ENCODE measurements at places on chromosomes 3 and 15.

DNA sequence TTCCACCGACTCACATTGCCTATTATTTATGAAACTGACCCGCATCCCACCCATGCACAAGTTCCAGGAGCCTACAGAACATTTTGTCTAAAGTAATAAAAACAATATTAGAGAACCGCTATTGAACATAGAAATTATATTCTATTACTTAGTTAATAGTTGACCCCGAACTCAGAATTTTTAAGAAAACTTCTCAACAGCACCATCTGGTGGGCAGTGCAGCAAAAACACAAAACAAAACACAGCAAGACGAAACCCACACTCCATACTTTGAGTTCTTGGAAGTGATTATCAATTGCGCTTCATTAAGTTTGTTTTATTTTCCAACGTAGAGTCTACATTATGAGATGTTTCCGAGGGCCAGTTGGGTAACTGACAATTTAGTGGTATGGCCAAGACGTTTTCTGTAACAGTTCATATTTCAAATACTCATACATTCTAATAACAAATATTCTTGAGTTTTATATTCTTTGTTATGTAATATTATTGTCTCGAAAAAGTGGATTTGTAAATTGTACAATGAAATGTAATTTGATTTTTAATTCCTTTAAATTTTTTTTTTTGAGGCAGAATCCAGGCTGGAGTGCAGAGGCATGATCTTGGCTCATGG lies 24.0 kb upstream of the C3orf70 start:
- no peak for DNase-seq

- DNase-seq: no peak
These were observed 158.2 kb upstream of the TSC22D2 start for GRCh38 chr3:150249779-150250470.

GRCh38 chr3:146189519-146190173 lies 28.7 kb upstream of the PLOD2 start:
- DNase-seq: peak; percentile 32

GRCh38 chr3:134464689-134465365 lies 21.0 kb downstream of the ANAPC13 start:
- no peak for DNase-seq

DNA sequence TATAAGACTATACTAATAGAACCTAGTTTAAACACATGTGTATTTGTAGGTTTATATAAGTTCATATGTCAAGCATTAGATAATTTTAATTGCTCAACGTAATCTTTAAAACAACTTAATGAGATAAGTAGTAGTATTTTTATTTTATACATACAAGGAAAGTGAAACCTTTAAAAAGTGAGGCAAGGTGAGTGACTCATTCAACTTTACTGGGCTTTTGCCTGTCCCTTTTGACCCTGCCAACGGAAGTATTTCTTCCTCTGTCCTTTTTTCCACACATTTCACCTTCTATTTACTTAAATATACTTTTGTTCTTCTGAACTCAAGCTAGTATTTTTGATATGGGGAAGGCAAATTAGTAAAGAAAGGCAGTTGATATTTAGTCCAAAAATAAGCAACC lies 78.5 kb downstream of the KBTBD8 start:
- no peak for DNase-seq

DNA sequence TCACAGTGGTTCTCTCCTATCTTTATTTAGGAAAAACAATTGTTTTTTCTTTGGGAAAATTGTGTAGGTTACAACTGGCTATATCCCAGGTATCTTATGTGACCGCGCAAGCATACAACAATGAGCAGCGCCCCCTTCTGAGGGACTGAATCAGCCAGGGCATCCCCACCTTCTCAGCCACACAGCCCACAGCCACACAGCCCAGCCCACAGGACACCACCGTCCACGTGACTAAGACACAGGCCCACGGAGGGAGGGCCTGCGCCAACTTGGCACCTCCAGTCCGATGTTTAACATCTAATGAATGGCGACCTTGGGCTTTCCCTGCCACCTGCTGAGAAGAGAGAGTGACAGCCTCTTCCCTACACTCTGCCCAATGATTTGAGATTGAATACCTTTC lies 68.1 kb downstream of the ATP10A start:
- DNase-seq: no peak

GRCh38 chr3:116394365-116394764 lies 50.9 kb downstream of the LSAMP start:
- no peak for DNase-seq

DNA sequence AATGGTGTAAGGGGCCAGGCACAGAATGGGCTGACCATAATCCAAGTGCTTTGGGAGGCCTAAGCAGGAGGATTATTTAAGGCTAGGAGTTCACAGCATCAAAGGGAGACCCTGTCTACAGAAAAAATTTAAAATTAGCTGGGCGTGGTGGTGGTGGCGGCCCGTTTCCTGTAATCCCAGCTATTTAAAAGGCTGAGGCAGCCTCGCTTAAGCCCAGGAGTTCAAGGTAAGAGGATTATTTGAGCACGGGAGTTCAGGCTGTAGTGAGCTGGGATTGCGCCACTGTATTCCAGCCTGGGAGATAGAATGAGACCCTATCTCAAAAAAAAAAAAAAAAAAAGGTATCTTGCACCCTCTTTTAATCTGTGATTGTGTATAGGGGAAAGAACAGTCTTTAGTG lies 1.9 kb downstream of the TMA7 start:
- no peak for DNase-seq

DNA sequence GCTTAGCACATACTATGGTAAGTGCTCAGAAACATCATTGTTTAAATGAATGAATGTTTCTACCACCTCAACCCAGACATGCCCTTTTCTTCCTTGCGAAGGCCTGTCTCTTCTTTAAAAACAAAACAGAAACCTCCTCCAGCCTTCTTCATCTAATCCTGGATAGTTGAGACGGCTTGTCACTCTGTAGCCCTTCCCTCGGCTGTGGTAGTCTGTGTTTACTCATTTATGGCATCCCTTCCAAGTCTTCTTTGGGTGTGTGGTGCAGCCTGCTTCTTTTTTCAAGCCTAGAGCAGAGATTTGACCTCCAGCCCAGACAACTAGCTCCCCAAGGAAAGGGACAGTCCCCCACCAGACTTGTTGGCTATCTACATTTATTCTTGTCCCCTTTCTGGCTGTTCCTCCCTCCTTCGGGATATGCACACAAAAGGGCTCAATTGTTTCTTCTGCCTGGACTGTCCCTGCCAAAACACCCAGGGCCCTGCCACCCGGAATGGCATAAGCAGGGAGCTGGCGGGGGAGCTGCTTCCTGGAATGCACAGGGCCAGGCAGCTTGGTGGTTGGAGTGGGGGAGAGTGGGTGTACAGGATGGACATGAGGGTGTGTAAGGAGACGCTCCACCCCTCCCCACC lies 67.8 kb downstream of the ITGA11 start:
- no peak for DNase-seq

DNA sequence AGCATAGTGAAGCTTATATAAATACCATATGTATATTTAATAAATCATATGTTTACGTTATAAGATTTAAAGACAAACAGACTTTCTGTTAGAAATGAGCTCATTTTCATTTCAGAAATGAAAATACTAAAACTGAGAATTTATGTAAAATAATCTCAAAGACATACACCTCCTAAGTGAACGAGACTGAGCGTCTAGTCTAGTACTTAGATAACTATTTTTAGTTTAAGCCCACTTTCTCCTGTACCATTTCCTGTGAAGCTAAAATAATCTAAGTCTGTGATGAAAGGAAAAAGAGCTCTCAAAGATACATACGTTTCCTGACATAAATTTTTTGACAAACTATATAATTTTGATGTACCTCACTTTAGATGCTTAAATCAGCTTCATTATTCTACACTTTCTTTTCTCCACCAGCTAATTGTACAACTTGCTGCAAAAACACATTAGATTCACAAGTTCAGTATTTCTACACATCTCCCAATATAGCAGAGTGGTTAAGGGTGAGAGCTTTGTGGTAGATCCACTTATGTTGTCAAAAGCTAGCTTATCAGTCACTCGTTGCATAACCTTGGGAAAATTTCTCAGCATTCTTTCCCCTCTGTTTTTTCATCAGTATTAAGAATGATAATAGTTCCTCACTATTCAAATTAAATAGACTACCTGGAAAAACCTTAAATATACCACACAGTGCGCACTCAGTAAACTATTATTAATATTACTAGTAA lies 703.0 kb downstream of the PLOD2 start:
- DNase-seq: no peak

DNA sequence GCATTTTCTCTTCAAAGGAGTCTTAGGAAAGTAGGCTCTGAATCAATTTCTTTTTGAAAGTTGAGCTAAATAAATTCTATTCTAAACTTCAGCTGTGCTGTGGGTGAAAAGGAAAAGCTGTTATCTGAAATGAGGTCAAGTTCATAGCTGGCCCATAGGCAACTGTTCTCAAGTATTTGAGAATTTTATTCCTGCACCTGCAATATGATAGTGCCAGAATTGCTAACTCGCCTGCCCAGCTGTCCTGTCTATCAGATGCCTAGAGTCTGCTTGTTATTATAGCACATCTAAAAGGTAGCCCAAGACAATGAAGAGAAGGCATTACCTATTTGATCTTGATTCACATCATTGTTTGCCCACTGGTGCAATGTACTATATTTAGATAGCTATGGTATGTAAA lies 798.7 kb downstream of the DIPK2A start:
- peak; percentile 10 for DNase-seq

DNA sequence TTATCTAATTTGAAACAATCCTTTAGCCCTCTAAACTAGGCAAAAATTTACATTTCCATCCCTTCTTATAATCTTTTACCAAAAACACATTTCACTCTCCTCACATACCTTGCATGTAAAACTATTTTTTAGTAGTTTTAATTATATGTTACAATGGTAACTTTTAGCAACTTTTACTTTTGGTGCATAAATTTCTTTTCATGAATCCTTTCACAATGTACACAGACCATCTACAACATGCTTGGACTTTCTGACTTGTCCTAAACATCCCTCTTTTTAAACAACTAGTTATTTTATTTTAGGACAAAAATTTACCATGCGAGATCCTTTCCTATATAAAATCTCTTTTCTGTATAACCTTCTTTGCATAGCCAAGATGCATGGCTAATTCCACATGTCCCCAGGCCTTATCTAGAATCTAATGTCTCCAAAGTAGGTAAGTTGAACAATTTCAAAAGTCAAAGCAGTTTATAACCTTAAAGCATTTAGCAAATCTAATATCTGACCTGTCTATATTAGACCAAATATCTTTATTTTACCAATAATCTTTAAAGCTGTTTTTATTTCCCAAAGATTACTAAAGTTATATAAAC lies 14.4 kb upstream of the ALDH1L1 start:
- no peak for DNase-seq

GRCh38 chr3:38566215-38566528 lies 70.0 kb downstream of the EXOG start:
- DNase-seq: no peak

GRCh38 chr3:71488882-71489281 lies 94.6 kb downstream of the FOXP1 start:
- DNase-seq: no peak

DNA sequence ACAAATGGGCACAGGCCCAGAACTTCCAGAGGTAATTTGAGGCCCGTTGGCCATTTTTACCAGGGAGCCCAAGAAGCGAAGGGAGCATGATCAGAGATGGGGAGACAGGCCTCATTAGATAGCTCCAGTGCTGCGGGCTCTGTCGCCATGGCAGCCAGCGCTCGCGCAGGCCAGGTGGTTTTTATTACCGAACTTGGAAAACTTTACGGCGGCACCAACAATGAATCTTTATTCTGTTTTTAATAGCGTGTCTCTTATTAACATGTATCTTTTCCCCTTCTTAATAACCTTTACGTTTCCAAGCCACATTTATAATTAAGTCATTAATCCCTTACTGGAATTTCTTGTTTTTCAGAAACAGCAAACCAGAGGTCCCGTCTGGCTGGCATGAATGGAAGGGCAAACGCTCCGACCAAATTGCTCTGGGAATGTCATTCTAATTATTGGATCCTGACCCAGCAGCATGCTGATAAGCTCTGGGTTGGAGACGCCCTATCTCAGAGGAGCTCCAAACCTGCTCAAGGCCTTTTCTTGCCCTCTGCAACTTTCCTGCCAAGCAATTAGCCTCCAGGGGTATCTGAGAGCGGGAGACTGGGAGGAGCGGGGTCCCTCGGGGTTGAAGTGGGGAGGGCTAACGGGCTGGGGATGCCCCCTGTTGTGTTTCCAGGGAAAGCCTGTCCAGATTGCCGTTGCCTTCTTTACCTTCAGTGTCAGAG lies 256.4 kb downstream of the TLE3 start:
- DNase-seq: no peak

GRCh38 chr3:58260733-58261132 lies 23.1 kb downstream of the ABHD6 start:
- DNase-seq: no peak

DNA sequence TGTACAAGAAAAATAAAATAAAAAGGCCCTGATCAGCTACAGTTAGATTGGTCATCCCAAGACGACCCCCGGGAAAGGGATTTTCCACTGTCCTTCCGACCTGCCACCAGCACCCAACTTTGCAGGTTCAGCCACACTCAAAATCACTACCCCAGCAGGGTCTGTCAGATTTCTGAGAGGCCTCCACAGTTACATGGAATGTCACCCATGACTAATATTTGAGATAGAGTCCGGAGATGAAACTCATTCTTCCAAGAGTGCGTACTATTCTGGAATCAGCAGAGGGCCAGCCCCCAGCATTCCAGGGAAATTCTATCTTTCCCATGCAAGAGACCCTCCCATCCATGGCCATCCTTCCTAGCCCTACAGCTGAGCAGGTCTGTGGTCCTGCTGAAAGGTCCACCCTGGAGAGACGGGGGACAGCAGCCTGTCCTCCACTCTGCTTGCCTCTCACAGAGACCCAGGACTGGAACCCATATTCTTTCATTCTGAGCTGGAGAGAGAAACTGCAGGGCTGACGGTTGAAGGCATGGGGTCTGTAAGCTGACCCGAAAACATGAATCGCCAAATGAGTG lies 5.8 kb downstream of the LIPC start:
- no peak for DNase-seq

GRCh38 chr3:18246336-18247060 lies 178.6 kb downstream of the SATB1 start:
- no peak for DNase-seq

GRCh38 chr3:30681649-30682211 lies 75.3 kb downstream of the TGFBR2 start:
- DNase-seq: peak; percentile 97

GRCh38 chr3:14467814-14468620 lies 65.6 kb downstream of the SLC6A6 start:
- no peak for DNase-seq

DNA sequence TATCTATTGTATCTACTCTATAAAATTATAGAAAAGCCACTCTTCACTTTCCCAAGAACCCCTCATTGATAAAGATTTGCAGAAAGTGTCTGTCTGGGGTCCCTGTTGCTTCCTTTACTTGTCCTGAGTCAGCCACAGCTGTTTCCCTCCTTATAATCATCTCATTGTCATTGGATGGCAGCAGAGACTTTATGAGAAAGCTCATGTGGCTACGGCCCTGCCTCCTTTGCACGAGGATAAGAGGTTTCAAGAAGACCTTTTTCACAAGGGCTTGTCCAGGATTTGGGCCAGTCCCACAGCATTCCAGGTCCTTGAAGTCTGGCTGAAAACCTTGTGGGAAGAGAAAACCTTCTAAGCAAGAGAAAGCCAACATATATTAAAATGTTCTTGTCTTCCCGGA lies 41.9 kb upstream of the THBS1 start:
- DNase-seq: no peak

GRCh38 chr15:67190326-67190725 lies 64.1 kb downstream of the AAGAB start:
- DNase-seq: no peak

All from pulmonary artery endothelial cell (primary cell).